Panc1 (cell line): ENCODE measurements at places on chromosomes 16 and 17. TPM values are rescaled to one million over a fixed set of nuclear protein-coding genes. Genes with fewer than 3 reads are reported as not detected.

SEPTIN12 gene
- total RNA-seq: not detected

SLC35G6 gene
- not detected for total RNA-seq

MYH3 gene
- total RNA-seq: 1.6 TPM

GPR142 gene
- not detected for total RNA-seq
